HFF-Myc (cell line): ENCODE measurements at places on chromosomes 11 and 22.

DNA sequence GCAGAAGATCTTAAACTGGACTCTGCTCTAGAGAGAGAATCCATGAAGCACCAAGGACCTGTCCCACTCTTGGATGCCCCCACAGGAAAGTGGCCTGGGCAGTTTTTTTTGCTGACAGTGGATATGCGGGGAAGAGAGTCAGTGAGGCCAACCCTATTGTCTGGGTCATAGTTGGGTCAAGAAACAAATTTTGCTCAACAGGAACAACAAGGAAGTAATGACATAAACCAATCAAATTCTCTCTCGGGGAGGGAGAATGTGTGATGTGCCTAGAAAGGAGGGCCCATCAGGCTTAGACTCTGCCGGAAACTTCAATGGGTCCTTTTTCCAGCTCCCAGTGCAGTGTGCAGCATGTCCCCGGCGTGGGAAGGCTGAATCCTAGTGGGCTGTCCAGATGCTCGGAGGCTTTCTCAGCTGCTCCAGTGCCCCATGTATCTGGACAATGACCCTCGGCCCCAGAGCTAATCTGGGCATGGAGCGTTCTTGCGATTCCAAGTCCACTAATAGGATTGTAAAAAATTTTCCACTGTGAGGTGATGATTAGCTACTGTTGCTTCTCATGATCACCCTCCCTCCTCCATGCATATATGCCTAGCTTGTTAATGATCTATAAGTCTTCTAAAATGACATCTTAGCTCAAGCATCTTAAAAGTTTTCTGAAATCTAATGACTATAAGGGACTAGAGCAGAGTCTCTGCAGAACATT is 101.0 kb downstream of the SNX19 start:
- DNase-seq, result no peak

DNA sequence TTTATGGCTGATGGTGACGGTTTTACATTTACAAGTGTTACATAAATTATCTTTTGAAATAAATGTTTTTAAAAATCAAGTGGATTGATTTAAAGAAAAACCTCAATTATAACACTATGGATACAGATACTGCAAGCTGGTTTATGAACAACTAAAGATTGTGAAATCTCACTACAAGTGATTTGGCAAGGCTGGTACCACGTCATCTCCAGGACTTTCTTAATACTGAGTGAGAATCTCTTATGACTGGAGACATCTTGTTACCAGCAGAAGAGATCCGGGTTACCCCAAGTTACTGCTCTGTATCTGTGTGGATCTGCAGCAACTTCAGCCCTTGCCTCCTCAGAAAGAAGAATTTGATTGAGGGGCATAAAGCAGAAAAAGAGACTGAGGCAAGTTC is 452.9 kb downstream of the MN1 start:
- no peak for DNase-seq

DNA sequence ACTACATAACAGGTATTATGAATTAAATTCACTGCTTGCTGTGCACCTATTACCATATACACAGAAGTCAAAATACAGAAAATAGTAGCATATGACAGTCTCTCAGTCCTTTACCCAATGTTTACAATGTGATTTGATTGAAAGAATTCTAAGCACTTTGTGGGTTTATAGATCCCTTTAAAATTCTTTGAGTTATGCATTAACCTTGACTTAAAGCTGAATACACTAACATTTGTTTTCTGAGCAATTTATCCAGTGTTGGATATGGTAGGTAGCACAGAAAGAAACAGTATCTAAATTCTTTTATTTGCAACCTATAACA is 230.8 kb upstream of the DDI1 start:
- DNase-seq, result no peak

DNA sequence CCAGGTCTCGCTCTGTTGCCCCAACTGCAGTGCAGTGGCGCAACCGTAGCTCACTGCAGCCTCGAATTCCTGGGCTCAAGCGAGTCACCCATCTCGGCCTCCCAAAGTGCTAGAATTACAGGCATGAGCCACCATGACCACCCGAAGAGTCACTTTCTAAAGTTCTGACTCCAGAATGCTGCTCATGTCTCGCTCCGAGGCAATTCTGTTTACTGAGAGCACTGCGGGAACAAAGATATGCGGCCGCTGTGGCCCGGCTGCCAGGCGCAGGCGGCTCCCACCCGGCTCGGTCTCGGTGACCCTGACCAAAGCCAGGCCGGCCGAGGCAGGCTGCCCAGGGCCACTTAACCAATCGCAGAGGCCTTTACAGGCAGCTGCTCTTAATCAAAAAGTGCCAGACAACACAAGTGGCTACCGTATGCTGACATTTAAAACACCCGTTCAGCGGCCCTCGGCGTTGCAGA is 78.7 kb downstream of the PHF21B start:
- DNase-seq, result peak; percentile 2

DNA sequence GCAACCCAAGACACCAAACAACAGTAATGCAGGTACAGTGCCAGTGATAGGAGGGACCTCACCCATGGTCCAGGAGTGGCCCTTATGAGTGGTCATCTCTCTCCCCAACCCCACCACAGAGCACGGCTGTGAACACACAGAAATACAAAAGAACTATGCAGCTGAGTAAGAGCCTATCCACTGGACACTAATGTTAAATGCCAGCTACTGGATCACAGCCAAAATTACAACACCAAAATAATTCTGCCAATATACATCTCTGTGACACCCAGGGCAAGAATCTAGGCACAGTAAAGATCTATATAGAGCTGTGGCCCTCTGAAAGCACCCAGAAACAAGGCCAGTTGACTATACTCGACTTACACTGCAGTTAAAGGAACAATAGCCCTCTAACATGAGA is 22.8 kb upstream of the GPR83 start:
- no peak for DNase-seq

DNA sequence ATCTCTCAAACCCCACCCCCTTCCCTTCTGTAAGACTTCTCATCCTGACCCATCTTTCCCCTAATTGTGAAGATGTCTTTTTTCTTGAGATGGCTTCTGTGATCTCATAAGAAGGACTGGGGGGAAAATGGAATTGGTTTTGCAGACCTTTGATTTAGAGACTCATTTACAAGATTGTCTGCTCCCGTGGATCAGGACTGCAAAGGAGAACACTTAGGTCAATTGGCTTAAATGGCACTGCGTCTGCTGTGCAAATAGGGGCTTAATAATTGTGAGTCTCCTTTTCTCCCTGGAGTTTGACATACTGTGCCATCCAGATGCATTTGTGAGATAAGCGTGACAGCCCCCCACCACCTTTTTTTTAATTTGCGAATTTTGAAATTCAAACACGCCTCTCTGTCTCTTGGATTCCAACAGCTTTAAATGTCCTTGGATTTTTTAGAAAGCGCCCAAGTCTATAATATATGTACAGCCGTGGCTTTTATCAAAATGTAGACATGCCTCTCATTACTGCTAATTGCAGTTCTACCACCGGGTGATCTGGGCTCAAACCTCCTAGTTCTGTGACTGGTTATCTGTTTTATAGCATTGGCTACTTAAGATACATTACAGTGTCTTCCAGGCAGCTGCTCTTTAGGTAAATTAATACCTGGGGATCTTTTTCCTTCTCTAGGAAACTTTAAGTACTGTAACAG is 150.0 kb downstream of the DBX1 start:
- no peak for DNase-seq
